ENCODE measurements at places on chromosomes 3 and 15.

- peak; percentile 27 for DNase-seq
Observed at GRCh38 chr15:84108728-84109127, 126.8 kb upstream of the GOLGA6L4 start.

GRCh38 chr3:152195206-152195605 is 73.5 kb upstream of the MBNL1 start:
- DNase-seq, result no peak

DNA sequence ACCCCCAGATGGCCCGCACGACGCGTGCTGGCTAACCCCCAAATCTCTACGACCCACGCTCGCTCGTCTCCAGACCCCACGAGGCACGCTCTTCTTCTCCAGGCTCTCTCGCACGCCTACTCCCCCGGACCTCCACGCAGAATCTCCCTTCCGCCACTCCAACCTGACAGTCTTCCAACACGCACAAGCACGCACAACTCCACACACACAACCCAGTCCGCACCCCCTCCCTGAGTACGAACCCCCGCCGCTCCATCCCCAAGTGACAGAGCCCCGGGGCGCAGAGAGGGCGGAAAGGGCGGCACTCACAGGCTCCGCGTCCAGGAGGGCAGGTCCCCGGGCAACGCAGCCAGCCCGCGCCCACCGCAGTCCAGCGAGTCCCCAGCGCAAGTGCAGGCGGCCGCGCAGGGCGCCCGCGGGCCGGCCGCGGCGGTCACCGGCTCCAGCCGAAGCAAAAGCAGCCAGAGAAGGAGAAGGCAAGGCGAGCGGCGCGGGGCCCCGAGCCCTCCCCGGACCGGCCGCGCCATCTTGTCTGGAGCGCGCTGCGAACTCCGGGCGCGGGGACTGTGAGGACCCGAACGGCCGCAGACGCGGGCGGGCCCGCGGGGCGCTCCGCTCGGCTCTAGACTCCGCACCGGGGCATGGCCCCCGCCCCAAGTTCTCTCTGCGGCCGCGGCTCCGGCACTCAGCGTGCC is 794 bp downstream of the LRIG1 start:
- peak; percentile 55 for DNase-seq

- no peak for DNase-seq
Observed at GRCh38 chr3:189071446-189071845, 100.3 kb upstream of the TPRG1 start.

- peak; percentile 13 for DNase-seq
Observed at GRCh38 chr15:48962662-48963523, 826 bp downstream of the SHC4 start.

DNA sequence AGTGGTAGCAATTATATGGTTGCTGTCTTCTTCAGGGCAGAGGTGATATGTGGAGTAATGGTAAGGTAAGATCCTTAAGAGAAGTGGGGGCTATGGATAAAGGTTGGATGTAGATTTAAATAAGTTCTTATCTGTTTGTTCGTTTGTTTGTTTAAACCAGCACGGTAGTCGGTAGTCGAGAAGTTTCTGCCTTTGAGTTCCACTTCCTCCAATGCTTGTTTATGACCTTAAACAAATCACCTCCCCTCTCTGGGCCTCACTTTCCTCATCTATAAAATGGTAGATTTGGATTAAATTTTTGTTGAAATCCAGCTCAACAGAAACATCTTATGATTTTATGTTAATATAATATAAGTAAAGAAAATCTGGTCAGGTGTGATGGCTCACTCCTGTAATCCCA is 11.8 kb downstream of the DAPK2 start:
- DNase-seq, result no peak

DNA sequence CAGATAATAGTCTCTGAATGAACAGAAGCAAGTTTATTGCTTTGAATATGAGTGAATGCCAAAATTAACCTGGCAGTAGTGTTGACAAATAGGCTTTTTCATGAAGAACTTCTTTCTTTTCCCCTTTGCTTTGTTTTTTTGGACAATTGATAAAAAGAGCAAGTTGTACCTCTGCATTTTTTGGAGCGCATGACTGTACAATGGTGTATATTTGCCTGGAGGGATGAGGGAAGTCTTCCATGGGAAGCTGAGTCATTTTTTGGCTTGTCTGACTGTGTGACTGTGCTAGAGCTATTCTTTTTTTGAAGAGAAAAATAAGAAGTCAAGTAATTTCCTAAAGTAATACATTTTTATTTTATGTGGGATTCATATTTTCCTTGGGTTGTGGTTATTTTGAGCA is 186.9 kb downstream of the KLHL25 start:
- peak; percentile 84 for DNase-seq

- DNase-seq, result no peak
Observed at GRCh38 chr15:89172921-89173320, 48.5 kb downstream of the RLBP1 start.

GRCh38 chr15:68518785-68519430 is 59.9 kb upstream of the CORO2B start:
- DNase-seq, result no peak

DNA sequence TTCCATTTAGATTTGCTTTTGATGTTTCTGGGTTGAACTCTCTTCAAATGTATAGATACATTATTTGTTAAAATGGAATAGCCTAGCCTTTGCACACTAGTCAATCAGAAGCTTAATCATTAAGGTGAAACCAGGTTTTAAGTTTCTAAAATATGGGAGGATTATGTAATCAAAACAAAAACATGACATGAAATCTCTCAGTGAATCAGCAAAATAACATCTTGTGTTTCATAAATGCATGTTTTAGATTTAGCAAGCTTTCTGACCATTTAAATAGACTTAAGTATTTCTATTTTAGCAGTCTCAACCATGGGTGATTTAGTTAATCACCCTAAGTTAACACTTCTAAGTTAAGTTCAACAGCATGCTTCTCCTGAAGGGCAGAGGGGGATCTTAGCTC is 11.3 kb downstream of the GTF2E1 start:
- DNase-seq, result no peak

- no peak for DNase-seq
Observed at GRCh38 chr3:49469037-49469935, 781 bp upstream of the DAG1 start.

GRCh38 chr3:9786825-9787669 is 5.2 kb downstream of the TADA3 start:
- DNase-seq, result peak; percentile 39

GRCh38 chr3:12777171-12777570 is 18.1 kb upstream of the TMEM40 start:
- no peak for DNase-seq

DNA sequence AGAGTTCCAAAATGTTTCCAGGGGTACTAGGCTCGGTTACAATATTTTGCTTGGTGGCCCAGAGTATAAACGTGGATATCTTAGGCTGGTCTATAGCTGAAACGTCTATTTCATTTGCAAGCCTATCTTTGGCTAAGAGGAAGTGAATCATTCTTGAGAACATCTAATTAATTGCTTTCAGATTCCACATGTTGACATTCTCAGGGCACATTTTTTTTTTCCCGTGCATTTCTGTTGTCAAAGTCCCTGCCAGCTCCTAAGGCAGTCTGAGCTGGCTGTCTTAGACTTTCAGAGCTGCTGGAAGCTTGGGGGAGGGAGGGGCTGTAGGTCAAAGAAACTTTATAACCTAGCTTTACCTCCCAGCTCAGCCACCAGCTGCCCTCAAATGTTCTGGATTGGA is 23.2 kb upstream of the LAMP3 start:
- DNase-seq, result peak; percentile 53

DNA sequence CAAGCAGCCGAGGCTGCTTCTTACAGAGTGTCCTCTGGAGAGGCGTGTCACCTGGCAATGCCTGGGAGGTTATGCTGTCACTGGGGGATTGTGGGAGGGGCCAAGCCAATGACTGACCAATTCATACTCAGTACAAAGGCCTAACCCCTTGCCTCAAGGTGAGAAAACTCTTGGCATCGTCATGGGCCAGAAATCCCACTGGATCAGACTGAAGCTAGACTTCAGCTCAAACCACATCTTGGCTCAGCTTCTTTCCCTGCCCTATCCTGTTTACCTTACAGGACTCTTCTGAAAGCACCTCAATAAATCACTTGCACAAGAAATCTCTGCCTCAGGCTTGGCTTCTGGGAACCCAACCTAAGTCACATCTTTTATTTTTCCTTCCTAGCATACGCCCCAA is 9.5 kb downstream of the ANAPC13 start:
- no peak for DNase-seq

DNA sequence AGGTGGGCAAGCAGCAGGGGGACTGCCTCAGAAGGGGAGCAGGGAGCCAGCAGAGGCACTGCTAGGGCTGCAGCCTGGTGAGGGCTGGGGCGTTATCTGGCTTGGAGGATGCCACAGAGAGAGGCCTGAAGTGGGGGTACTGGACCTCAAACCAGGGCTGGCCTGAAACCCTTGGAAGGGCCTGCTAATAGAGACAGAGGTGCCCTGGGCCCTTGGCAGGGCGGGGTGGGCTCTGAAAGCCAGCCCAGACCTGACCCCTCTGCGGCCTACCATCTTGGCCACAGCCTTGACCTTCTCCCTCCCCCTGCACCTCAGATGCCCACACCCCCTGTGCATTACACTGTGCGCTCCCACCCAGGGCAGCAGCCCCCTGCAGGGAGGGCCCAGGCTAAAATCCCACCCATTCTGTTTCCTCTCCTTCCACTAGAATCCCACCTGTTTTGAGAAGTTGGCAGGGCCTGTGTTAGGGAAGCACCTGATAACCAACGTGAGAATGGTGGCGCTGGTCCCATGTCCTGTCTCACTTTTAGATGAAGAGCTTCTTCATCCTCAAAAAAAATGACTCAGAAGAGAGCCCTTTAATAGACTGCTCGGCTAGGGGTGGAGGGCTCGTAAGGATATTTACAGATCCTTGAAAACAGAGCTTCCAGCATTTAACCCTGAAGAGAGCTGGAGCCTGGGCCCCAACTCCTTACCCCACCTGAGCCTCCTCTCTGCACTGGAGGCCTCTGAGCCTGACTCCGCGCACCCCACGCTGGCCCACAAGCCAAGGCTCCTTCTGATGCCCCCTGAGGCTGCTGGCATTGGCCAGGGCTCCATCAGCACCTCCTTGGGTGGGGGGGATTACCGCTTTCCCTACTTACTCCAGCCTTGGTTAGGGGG is 29.8 kb downstream of the LOXL1 start:
- DNase-seq, result no peak

- no peak for DNase-seq
Observed at GRCh38 chr15:38745626-38746025, 181.0 kb upstream of the RASGRP1 start.

- DNase-seq, result no peak
Observed at GRCh38 chr3:152937234-152937633, 102.3 kb downstream of the P2RY1 start.

GRCh38 chr3:195270079-195270816 is 711 bp downstream of the XXYLT1 start:
- no peak for DNase-seq

DNA sequence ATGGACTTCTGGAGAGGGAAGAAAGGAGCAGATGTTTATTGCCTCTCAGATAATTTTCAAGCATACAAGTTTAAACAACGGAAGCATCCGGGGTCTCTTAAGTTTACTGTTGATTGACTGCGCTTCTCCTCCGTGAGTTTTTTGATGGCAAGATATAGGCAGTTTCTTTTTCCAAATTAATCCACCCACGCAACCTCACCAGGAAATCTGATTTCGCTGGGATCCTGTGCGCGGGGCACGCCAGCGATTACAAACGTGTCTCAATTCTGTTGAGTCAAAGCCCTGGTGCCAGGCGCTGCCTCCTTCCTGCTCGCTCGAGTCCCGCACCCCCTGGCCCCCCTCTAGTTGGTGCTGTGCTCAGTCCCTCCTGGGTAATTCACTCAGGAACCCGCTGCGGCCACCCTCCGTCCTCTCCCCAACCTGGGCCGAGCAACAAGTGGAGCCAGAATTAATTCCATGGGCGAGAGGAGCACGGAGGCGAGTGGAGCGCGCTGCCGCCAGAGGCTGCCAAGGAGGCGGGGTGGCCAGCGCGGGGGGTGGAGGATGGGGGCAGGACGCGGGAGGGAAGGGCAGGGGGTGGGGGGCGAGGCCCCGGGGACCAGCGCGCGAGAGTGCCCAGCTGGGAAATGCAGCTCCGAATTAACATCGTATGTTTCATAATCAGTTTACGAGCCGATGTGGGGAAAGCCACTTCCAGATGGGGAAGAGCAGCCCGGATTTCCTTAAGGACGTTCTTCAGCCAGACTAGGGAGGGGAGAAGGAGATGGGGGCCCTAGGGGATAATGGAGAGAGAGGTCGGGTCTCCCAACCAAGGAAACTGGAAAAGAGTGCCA is 6.0 kb downstream of the WNT5A start:
- DNase-seq, result no peak

DNA sequence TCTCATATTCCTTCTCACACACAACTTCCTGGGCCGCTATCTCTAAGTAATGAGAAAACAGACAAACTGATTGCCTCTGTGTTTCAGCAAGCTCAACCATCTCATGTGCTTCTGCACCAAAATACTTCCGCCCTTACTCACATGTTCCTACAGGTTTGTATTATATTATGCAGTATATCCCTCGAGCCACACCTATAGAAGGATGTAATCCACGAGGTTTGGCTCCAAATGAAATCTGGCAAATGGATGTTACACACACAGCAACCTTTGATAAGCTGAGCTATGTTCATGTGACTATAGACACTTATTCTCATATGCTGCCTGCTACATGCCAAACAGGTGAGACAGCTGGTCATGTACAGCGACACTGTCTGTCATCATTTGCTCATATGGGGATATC is 22.6 kb downstream of the CCRL2 start:
- DNase-seq, result no peak

DNA sequence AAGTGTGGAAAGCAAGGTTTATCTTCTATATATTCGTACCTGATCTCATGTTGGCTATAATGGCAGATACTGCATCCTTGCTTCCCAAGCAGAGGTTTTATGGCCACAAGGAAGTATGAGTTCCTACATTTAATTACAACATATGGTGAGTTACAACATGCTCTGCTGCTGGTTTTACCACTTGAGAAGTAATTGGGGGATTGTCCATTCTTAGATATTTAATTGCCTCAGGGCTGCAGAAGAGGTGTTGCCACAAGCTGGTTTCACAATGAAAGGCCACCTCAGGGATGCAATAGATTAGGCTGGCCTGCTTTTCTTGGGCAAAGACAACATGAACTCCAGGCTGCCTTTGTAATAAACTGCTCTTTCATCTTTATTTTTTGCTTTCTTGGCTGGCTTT is 48.6 kb downstream of the RAP2B start:
- DNase-seq, result peak; percentile 87

GRCh38 chr15:43777267-43777914 is 625 bp upstream of the ELL3 start:
- peak; percentile 86 for DNase-seq

DNA sequence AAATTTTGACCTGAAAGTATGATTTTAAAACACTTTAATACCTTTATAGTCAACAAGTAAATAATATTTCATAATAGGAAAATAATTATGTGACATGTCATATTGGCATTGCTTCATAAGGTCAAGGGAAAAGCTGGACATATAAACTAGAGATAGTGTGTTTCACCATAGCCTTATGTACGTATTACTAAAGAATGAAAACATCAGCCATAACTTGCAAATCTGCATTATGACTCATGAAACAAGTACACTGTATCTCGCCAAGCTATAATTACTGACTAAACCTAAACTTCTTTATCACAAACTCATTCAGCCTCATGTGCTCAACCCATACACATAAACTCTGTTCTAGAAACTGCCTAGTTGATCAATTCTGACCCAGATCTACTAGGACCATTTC is 950.1 kb downstream of the FHIT start:
- DNase-seq, result no peak

- no peak for DNase-seq
Observed at GRCh38 chr15:87597346-87598052, 659.0 kb downstream of the NTRK3 start.

GRCh38 chr3:100954199-100954935 is 38.9 kb downstream of the ABI3BP start:
- DNase-seq, result no peak

GRCh38 chr3:158717576-158717975 is 14.7 kb downstream of the RARRES1 start:
- DNase-seq, result no peak

GRCh38 chr3:184584464-184584891 is 22.9 kb downstream of the EPHB3 start:
- DNase-seq, result no peak

Data from suppressor macrophage (primary cell).